Activated CD4-positive, alpha-beta T cell treated with anti-CD3 and anti-CD28 coated beads, Interleukin-2, amount 50 U/mL, for 24 hours (primary cell): ENCODE measurements at places on chromosomes 1 and 21.
A peak's percentile ranks its signal among the peaks of the same experiment; 100 is the strongest.

GRCh38 chr1:245156736-245157505, 2.1 kb downstream of the KIF26B start:
- no peak for DNase-seq

DNA sequence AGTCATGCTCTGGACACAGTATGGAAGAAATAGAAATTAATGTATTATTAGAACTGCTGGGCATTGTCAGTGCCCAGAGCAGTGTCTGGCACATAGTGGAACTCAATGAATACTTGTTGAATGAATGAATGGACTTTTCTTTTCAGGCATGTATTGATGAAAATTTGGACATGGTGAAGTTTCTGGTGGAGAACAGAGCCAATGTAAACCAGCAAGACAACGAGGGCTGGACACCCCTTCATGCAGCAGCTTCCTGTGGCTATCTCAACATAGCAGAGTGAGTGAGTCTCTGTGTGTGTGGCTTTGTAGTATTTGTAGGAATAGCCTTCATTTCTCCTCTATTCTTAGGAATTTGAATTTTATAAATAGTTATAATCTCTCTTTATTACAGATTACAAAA, 68.1 kb downstream of the PPP1R12B start:
- no peak for DNase-seq

DNA sequence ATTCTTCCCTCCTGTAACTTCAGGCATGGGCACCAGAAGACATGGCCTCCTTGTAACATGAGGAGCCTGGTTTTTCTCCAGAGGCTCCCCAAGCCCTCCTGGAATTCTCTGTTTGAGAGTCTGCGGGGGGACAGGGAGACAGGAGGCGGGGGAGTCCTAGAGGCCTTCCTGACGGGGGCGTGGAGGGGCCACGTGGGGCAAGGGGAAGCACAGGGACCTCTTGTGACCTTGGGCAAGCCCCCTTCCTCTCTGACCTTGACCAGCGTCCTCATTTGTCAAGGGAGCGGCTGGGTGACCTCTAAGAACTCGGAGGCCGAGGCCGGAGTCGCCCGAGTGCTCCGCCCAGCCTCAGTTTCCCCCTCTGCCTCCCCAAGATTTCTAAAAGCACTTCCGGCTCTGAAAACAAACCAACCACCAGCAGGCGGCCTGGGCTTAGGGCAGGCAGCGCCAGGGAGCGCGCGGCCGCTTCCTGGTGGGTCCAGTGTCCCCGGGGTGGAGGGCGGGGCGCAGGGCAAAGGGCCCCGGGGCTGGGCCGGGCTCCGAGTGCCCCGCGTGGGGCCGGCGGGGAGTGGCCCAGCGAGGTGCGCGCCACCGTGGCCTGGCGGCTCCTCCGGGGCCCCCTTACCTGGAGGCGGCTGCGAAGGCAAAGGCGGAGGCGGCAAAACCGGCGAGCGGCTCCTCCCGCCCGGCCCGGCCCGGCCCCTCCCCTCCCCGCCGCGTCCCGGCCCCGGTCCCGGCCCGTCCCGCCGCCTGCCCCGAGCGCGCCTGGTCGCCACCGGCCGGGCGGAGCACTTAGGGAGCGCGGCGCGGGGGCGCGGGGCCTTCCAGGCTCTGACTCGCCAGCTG, at the start of gene TMCO4:
TSS of gene TMCO4 (minus strand) at position 687 of the 846 bp plus-strand sequence. CDS start 19,158 bp downstream, outside the sequence.
- DNase-seq = peak; percentile 35

DNA sequence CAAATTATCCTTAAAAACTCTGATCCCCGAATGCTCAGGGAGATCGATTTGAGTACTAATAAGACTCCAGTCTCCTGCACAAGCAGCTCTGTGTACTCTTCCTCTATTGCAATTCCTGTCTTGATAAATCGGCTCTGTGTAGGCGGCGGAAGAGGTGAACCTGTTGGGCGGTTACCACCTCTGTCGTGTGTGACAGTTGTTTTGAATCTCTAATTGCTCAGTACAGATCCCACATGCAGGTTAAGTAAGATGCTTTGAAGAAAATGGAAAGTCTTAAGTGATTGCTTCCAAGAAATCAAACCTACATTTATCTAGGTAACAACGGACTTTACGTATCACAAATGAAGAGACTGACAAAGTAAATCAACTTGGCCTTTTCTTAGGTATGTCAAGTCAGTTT, 35.5 kb downstream of the COA6 start:
- DNase-seq = peak; percentile 20

DNA sequence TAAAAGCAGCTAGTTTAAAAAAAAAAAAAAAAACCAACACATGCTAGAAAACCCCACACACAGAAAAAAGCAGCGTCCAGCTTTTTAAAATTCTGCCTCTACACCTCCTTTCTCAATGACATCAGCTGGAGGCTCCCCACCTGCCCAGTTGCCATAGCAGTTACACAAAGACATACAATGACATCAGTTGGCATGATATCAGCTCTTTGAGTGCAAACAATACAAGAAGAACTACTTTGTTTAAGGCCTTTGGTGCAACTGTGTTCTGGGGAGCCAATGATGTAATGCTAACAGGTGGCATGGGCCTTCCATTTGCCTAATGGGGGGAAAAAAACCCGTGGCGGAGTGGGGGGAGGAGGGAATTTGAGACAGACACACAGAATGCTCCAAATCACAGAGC, 32.9 kb downstream of the DUSP10 start:
- DNase-seq = no peak

DNA sequence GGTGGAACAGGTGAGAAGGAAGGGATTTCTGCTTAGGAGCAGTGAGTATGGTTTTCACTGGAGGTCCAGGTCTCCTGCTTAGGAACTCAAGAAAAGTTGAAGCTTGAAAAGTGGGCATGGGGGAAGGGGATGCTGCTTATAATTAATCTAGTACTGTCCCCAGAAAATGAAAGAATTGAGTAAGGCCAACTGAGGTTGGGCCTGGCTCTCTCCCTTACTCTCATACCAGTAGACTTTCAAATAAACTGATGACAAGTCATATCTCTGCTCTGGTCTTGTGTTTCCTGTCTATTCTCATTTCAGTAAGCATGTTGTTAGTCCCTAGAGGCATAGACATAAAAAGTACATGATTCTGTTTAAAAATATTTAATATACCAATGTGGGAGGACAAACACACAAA, 26.4 kb downstream of the CD48 start:
- DNase-seq = no peak

GRCh38 chr21:34761758-34762330, 93.0 kb downstream of the CLIC6 start:
- DNase-seq = no peak

- DNase-seq = no peak
These were observed 7.1 kb upstream of the C1orf159 start for GRCh38 chr1:1122981-1123480.

DNA sequence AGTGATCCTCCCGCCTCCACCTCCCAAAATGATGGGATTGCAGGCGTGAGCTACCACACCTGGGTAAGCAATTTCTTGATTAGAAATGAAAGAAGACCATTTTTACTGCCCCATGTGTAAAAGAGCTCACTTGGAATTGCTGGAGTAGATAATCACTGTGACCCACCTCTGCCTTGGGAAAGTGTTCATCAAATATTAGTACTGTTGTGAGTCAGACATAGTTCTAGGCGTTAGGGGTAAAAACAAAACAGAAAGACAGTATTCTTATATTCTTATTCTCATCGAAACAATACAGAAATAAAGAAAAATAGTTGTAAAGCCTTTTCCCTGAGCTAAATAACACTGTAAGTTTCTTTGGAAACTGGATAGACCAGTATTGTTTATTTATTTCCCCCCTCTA, 36.2 kb downstream of the CELF3 start:
- DNase-seq = no peak

- DNase-seq = no peak
These were observed 45.6 kb downstream of the SUCO start for GRCh38 chr1:172578586-172578985.

- DNase-seq = no peak
These were observed 57.7 kb upstream of the LRP8 start for GRCh38 chr1:53385276-53386225.

DNA sequence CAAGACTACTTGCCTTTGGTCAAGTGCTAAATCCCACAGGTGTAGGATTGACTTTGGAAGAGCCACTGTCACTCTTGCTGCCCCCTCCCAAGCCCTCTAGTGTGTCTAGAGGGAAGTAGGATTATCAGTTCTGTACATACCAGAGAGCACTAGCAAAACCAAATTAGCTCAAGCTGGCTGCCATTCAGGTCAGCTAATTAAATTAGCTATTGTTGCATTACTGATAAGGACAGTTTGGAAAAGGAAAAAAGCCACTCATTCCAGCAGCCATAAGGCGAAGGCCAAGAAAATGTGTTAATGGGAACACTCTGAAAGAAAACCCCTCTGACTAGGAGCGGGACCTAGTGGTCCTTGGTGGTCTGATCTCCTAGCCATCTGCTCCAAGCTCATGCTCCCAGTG, 321.7 kb downstream of the PBX1 start:
- no peak for DNase-seq

GRCh38 chr1:66275601-66276023, 258.3 kb upstream of the SGIP1 start:
- DNase-seq = no peak

DNA sequence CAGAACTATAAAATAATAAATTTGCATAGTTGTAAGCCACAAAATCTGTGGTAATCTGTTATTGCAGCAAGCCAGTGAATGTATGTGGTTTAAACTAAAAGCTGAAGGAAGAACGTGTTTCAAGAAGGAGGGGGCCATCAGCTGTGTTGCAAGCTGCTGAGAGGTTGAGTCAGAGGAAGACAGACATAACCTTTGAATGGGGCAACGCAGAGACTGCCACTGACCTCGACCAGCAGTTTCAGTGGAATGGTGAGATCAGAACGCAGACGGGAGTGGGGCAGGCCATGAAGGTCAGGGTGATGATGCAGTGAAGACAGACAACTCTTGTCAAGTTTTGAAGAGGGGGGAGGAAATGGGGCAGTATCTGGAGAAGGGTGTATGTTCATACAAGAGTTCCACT, 23.2 kb upstream of the QSOX1 start:
- DNase-seq = no peak

- no peak for DNase-seq
These were observed 69.8 kb downstream of the TNR start for GRCh38 chr1:175673371-175674150.

DNA sequence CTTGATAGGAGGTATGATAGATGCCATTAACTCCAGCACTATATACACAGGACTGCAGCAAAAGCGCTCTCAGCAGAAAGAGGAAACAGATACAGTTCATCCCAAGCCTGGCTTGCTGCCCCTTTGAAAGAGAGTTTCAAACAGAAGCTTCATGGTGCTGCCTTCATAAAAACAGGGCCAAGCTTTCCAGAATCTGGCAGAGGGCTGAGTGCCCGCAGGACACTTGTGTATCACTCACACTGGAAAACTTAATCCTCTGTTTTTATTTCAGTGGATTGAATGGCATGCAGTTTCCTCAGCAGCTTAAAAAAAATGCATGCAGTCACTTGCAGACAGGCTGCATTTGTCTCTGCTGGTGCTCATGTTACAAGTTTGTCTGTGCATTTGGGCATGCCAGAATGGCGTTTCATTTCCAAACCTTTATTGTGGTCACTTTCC, 40.4 kb downstream of the KCNJ15 start:
- no peak for DNase-seq

DNA sequence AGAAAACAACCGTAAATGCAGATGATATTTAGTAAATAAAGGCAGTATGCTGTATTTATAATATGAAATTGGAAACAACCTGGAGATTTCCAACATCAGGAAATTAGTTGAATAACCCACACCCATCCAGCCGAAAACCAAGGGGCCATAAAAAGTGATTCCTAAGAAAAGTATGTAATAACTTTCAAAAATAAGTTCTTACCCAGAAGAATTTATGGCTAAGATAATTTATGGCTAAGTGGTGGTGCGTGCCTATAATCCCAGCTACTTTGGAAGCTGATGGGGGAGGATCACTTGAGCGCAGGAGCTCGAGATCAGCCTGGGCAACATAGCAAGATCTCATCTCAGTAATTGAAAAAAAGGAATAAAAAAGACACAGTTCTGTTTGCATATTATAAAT, 43.2 kb downstream of the TMCO4 start:
- DNase-seq = no peak

DNA sequence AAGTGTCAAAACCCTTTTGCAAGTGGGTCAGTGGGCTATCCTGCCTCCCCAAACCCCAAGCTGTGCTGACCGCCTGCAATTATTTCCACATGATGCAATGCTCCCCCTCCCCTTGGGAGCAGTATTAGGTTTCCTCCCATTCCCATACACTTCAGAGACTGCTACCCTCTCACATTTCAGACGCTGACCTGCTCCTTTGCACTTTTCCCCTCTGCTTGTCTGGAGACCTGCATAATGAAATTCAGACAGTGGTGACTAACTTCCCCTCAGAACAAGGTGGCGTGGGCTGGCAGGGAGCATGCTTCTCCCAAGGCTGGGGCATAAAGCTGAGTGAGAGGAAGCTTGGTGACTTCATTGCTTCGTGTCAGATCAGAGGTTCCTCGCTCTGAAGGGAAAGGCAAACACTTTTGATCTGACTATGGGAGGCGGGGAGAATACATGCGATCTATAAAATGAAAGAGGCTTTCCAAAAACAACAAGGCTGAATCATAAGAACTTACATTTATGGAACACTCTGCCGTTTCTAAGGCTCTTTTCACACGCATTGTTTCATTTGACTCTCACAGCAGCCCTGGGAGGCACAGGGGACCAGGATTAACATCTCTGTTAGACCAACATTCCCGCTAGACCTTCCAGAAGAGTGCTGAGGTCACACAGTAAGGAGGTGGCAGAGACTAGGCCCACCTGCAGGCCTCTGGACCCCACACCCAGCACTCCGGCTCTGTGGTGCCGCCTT, 27.5 kb upstream of the ROR1 start:
- no peak for DNase-seq

- no peak for DNase-seq
These were observed 13.5 kb downstream of the COL18A1 start for GRCh38 chr21:45418301-45419071.

- no peak for DNase-seq
These were observed 2.8 kb downstream of the PLK3 start for GRCh38 chr1:44803062-44803311.

GRCh38 chr1:39331647-39332046, 127.2 kb downstream of the MACF1 start:
- no peak for DNase-seq

- no peak for DNase-seq
These were observed 36.6 kb upstream of the HMGN1 start for GRCh38 chr21:39385299-39386145.

GRCh38 chr21:26887251-26887650, 42.0 kb upstream of the ADAMTS1 start:
- no peak for DNase-seq

- DNase-seq = no peak
These were observed 95.3 kb downstream of the MTR start for GRCh38 chr1:236890152-236891056.

- DNase-seq = no peak
These were observed 27.2 kb downstream of the MYOG start for GRCh38 chr1:203058676-203058935.

DNA sequence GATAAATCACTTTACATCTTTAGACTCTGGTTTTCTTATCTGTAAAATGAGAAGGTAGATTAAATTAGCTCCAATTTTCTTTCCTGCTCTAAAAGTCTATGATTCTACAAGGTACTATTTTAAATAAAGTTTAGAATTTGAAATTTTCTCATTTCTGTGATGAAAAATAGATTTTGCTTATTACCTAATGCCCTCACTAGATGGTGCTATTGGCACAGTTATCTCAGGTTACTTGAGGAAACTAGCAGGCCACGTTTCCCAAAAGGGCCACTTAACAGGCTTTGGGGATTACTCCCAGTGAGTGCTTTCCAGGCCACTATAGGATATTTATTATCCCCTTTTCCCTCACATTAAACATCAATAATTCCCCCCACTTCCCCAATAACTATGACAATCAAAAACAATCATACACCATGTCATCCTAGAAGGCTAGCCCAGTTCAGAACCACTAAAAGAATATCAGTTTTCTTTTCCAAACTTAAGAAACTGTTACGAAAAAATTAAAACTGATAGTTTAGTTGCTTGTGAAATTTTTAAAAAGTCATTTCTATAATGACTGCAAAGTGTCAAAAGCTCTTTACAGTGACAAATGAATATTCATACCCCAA, 30.6 kb downstream of the OMA1 start:
- no peak for DNase-seq
